ENCODE measurements at places on chromosomes 7 and 10. TPM values are rescaled to one million over a fixed set of nuclear protein-coding genes. Genes with fewer than 3 reads are reported as not detected.

The ENKUR gene
- polyA plus RNA-seq, result not detected

DNA sequence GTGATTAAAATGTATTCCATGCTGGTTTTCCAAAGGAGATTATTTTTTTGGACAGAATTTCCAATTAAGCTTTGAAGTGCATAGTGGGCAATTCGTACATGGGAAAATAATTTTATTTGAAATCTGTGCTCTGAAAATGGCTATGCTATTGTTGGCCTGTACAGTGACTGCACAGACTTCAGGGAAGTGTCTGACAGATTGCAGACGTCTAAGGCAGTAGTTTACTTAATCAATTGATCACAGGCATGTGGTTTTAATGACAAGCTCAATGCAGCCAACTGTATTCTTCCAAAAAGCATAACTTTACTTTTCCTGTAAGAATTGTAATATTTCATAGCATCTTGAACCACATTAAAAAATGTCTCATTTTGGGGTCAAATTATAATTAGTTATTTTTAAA, 102.0 kb downstream of the SEMA3C start:
- DNase-seq, result no peak

The MRLN gene
- 53.1 TPM for polyA plus RNA-seq

The ASAH2 gene
- 0.78 TPM for polyA plus RNA-seq

All from muscle of arm (tissue), 14 donors.